Tibial nerve (tissue), 4 donors: ENCODE measurements at places on chromosomes 6 and 20.

- H3K27ac ChIP-seq = peak overlapping the region; percentile 82
- H3K4me1 ChIP-seq = peaks cover 28% of the 10 kb centered on the region
- no peak overlapping the region for H3K4me3 ChIP-seq
- H3K36me3 ChIP-seq = peaks cover 26% of the 10 kb centered on the region
- no peaks in the 10 kb centered on the region for H3K27me3 ChIP-seq
These were observed 34.8 kb downstream of the KCNK5 start for GRCh38 chr6:39194466-39194865.

DNA sequence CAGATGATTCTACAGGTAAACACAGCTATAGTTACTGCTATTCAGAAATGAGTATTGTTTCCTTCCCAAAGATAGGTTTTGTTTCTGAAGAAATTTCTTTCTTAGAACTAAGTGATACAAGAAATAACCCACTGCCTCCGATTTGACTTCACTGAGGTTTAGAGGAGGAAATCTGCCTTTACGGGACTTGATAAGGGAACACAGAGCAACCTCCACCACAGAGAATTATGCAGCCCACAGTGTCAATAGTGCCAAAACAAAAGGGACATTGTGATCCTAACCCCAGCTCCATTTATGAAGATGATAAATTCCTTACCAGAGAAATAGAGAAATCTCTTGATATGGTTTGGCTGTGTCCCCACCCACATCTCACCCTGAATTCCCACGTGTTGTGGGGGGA lies 164.6 kb downstream of the ZNF217 start:
- no peaks in the 10 kb centered on the region for H3K27me3 ChIP-seq
- H3K36me3 ChIP-seq = no peaks in the 10 kb centered on the region
- no peak for DNase-seq
- no peak overlapping the region for H3K4me3 ChIP-seq

DNA sequence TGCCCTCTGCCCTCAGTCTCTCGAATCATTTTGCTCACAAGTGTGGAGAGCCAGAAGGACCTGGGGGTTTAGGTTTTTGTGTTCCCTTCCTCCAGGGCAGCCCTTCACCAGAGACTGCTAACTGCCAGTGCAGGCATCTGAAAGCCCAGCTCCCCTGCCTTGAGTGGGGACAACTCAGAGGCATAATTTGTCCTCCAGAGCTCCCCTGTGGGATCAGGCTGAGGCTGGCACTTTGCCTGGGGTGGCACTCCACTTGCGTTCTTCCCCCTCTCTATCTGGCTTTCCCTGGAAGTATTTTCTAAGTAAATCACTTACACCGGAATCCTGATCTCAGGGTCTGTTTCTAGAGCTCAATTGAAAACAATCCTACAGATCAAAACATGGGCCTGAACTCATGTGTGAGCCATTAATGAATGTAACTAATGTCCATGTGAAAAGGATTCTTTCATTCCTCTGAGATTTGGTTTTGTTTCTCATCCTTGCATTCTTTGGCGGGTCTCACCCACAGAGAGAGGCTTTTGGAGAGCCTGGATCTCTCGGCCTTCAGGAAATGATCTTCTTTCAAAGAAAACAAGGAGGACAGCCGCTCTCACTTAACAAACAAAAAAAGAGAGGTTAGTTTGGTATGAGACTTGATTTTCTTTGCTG lies 125.7 kb upstream of the RIPOR2 start:
- peak overlapping the region; percentile 71 for H3K27ac ChIP-seq
- no peak overlapping the region for H3K4me3 ChIP-seq
- DNase-seq = peak; percentile 18
- no peaks in the 10 kb centered on the region for H3K27me3 ChIP-seq

DNA sequence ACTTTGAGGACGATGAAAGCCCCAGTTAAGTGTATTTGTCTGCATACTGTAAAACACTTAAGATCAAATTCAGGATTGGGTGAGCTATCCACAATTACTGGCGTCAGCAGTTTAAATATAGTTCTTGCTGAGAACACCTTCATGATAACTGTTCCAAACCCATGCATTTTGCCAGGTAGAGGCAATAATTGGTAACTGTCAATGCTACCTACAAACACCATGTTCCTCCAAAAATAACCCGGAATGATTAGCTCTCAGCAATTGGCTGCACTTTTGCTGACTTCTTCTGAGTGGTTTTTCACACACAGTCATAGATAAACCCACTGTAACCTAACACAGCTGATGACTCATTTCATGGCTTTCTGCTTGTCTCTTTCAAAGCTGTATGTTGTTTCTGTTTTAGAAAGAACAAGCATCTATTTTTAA lies 1358.6 kb upstream of the GJE1 start:
- H3K27ac ChIP-seq = no peak overlapping the region
- no peaks in the 10 kb centered on the region for H3K36me3 ChIP-seq
- no peak overlapping the region for H3K4me3 ChIP-seq
- H3K27me3 ChIP-seq = no peaks in the 10 kb centered on the region
- no peak for DNase-seq

- H3K27me3 ChIP-seq = peaks cover 87% of the 10 kb centered on the region
- H3K4me1 ChIP-seq = no peaks in the 10 kb centered on the region
These were observed 730 bp downstream of the INSM1 start for GRCh38 chr20:20368418-20369249.

DNA sequence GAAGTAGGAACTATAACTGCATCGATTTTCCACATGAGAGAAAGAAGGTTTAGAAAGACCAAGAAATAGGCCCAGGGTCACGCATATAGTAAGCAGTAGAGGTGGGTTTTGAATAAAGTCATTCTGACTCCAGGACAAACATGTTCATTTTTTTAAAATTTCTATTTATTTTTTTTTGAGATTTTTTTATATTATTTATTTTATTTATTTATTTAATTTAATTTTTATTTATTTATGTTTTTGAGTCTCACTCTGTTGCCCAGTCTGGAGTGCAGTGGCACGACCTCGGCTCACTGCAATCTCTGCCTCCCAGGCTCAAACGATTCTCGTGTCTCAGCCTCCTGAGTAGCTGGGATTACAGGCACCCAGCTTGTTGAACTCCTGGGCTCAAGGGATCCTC lies 13.2 kb upstream of the SEC63 start:
- H3K4me1 ChIP-seq = no peaks in the 10 kb centered on the region
- no peak overlapping the region for H3K27ac ChIP-seq
- H3K4me3 ChIP-seq = no peak overlapping the region
- H3K27me3 ChIP-seq = no peaks in the 10 kb centered on the region

GRCh38 chr20:62269378-62269777 lies 31.1 kb downstream of the OSBPL2 start:
- H3K4me1 ChIP-seq = no peaks in the 10 kb centered on the region
- no peak overlapping the region for H3K27ac ChIP-seq
- DNase-seq = no peak
- H3K4me3 ChIP-seq = no peak overlapping the region
- no peaks in the 10 kb centered on the region for H3K27me3 ChIP-seq
- H3K36me3 ChIP-seq = peaks cover 5% of the 10 kb centered on the region

DNA sequence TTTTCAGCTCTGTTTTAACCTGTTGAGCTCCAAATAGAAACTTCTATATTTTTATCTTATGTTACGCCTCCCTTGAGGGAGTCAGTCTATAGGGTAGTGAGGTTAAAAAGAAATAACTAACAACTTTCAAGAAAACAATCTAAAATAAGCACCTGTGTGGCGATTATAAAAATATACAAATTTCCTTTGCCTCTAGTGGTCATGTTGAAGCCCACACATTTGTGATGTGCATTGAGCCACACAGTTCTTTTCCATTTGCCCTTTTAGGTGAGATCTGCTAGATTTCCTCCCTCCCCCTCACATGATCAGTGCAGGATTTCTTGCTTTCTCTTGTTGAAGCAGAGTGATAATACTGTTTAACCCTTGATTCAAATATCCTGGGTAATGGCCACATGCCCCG lies 84.2 kb downstream of the MYB start:
- H3K4me3 ChIP-seq = no peak overlapping the region
- no peak for DNase-seq
- no peaks in the 10 kb centered on the region for H3K27me3 ChIP-seq

- no peak for DNase-seq
- H3K4me3 ChIP-seq = no peak overlapping the region
- no peaks in the 10 kb centered on the region for H3K27me3 ChIP-seq
- no peaks in the 10 kb centered on the region for H3K4me1 ChIP-seq
- no peak overlapping the region for H3K27ac ChIP-seq
- H3K36me3 ChIP-seq = no peaks in the 10 kb centered on the region
These were observed 38.5 kb upstream of the DEK start for GRCh38 chr6:18302561-18303439.

- H3K36me3 ChIP-seq = no peaks in the 10 kb centered on the region
- no peak for DNase-seq
- H3K27ac ChIP-seq = no peak overlapping the region
- no peak overlapping the region for H3K4me3 ChIP-seq
These were observed 116.6 kb downstream of the ADAT2 start for GRCh38 chr6:143333749-143334520.

DNA sequence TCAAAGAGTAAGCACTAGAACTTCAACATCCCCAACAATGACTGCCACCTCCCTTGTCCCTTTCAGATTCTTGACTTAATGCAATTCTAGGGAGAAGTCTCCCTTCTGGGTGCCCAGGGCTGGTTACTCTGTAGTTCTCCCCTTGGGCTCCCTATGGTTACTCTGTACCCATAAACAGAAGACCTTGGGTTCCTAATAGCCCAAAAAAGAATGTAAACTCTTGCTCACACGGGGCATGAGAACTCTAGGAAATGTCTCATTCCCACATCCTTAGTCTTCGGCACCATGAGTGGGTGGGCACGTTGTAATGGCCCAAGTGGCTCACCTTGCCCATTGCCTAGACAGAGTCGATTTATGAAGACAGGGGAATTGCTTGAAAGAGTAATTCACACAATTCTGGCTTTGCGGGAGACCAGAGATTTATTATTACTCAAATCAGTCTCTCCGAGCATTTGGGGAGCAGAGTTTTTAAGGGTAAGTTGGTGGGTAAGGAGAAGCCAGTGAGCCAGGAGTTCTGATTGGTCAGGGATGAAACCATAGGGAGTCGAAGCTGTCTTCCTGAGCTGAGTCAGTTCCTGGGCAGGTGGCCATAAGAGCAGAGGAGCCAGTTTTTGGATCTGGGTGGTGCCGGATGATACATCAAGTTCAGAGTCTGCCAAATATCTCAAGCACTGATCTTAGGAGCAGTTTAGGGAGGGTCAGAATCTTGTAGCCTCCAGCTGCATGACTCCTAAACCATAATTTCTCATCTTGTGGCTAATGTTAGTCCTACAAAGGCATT lies 61.2 kb upstream of the SIRPG start:
- H3K4me1 ChIP-seq = no peaks in the 10 kb centered on the region
- H3K36me3 ChIP-seq = no peaks in the 10 kb centered on the region
- H3K27me3 ChIP-seq = no peaks in the 10 kb centered on the region
- no peak overlapping the region for H3K27ac ChIP-seq
- no peak overlapping the region for H3K4me3 ChIP-seq
- DNase-seq = peak; percentile 18
